ENCODE measurements at places on chromosomes 2 and 18.

GRCh38 chr2:72719416-72719815 lies 106.4 kb downstream of the EXOC6B start:
- DNase-seq: no peak
- no peaks in the 10 kb centered on the region for H3K4me1 ChIP-seq
- peaks cover 9% of the 10 kb centered on the region for H3K36me3 ChIP-seq
- no peaks in the 10 kb centered on the region for H3K27me3 ChIP-seq

DNA sequence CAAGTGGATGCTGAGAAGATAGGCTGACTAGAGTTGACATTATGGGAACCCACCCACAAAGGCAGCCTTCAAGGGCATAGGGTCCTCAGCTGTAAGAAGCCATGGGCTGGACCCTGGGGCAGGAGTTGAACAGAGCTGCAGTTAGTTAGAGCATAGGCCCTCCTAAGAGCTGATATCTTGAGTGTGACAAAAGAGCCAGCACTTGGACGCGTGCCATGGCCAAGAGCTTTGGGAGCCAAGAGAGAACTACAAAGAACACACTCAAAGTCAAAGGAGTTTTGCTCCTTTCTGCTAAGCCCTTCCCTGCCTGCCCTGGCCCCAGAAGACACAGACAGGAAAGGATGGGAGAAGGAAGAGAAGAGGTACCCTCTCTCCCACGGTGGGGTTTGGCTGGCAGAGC lies 29.9 kb upstream of the AGAP1 start:
- H3K27ac ChIP-seq: no peak overlapping the region
- no peaks in the 10 kb centered on the region for H3K36me3 ChIP-seq
- H3K4me3 ChIP-seq: no peak overlapping the region

DNA sequence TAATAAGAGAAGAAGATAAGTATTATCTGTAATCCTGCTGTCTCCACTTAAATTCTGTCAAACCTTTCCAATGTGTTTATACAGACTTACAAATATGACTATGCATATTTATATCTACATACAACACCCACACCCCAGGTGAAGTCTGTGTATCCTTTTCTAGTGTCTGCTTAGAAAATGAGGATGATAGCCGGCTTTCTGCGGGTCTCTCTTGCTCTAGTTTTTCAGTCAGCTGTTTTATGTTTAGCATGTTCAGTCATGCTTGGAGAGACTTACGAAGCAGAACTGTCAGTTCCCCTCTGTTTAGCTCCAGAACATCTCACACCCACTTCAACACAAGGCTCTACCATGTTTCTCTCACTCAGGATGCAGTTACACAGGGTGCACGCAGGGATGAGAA lies 137.3 kb upstream of the NFATC1 start:
- peaks cover 18% of the 10 kb centered on the region for H3K36me3 ChIP-seq
- no peak overlapping the region for H3K27ac ChIP-seq
- no peak overlapping the region for H3K4me3 ChIP-seq
- H3K27me3 ChIP-seq: no peaks in the 10 kb centered on the region
- H3K4me1 ChIP-seq: no peaks in the 10 kb centered on the region

DNA sequence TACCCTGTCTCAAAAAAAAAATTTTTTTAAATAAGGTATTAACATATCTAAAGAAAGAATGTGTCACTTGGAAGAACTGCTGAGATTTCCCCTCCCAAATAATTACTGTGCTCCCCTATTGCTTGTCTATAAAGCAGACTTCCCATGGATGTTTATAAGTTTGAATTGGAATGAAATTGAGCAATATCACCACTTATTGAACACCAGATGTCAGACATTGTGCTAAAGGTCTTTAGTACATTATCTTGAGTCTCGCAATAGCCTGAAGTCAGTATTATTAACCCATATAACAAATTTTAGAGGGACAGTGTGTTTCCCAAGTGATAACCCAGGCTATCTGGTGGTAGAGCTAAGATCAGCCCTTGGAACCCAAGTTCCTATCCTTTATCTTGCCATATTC lies 102.9 kb upstream of the MSH2 start:
- no peaks in the 10 kb centered on the region for H3K4me1 ChIP-seq
- H3K27me3 ChIP-seq: peaks cover 7% of the 10 kb centered on the region
- H3K36me3 ChIP-seq: no peaks in the 10 kb centered on the region
- DNase-seq: no peak
- H3K27ac ChIP-seq: no peak overlapping the region

- DNase-seq: no peak
- H3K27me3 ChIP-seq: no peaks in the 10 kb centered on the region
- peaks cover 13% of the 10 kb centered on the region for H3K4me1 ChIP-seq
- H3K4me3 ChIP-seq: no peak overlapping the region
Measured at GRCh38 chr2:239114616-239115265, 266.9 kb downstream of the TWIST2 start.

DNA sequence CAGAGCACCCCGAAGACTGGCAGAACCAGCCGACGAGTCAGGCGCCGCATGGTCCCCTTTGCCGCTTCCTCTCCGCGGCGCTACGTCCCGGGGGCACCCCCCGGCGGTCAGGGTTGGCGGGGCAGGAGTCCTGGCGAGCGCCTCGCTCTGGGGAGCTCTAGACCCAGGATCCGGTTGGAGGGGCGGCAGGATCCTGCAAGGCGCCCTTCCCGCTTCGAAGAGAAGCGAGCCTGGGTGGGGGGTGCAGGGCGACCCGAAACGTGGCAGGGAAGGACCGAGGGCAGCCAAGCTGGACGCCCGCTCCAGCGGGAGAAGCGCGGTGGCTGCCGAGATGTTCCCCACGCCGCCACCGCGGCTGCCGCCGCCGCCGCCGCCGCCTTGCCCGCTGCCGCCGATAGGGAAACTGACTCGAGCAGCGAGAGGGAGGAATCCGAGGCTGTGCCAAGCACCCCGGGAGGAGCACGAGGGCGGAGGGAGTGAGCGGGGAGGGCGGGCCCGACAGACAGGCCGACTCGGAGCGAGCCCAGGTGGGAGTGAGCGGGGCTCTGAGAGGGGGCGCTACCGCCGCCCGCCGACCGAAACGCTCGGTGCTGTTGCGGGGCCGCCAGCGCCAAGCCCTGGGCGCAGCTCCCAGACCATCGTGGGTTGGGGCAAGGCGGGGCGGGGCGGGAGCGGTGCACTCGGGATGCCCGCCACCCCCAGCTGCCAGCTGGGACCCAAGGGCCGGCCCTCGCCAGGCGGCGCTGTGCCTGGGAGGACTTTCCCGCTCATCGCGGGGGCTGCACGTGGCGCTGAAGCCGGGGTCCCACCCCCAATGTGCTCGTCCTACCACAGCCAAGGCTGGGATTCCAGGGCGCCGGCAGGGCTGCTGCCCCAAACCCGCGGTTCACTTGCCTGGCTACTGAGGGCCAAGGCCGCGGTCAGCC lies at the start of gene GALNT14:
GALNT14 (minus strand) TSS at position 404 of the 926 bp plus-strand sequence; CDS start at position 50, 354 bp downstream.
- H3K27ac ChIP-seq: no peak within 1 kb of the TSS
- H3K4me3 ChIP-seq: peak within 1 kb of the TSS; percentile 36
- no peaks in the 10 kb centered on the region for H3K36me3 ChIP-seq
- peaks cover 14% of the 10 kb centered on the region for H3K4me1 ChIP-seq
- peaks cover 63% of the 10 kb centered on the region for H3K27me3 ChIP-seq
- no peak for DNase-seq

- H3K4me1 ChIP-seq: no peaks in the 10 kb centered on the region
- no peaks in the 10 kb centered on the region for H3K36me3 ChIP-seq
- no peak overlapping the region for H3K4me3 ChIP-seq
- DNase-seq: no peak
- H3K27me3 ChIP-seq: no peaks in the 10 kb centered on the region
Measured at GRCh38 chr18:73366713-73367112, 498.9 kb upstream of the NETO1 start.

GRCh38 chr2:100898035-100898665 lies 78.2 kb downstream of the NPAS2 start:
- no peak overlapping the region for H3K4me3 ChIP-seq
- no peaks in the 10 kb centered on the region for H3K36me3 ChIP-seq
- DNase-seq: no peak
- no peaks in the 10 kb centered on the region for H3K4me1 ChIP-seq
- H3K27ac ChIP-seq: no peak overlapping the region
- no peaks in the 10 kb centered on the region for H3K27me3 ChIP-seq

GRCh38 chr2:171104379-171104778 lies 56.3 kb downstream of the TLK1 start:
- H3K27me3 ChIP-seq: no peaks in the 10 kb centered on the region
- H3K36me3 ChIP-seq: peaks cover 18% of the 10 kb centered on the region
- no peak overlapping the region for H3K27ac ChIP-seq
- peaks cover 6% of the 10 kb centered on the region for H3K4me1 ChIP-seq

Data from CD4-positive, alpha-beta T cell (primary cell).